NCI-H2029 treated with DMSO at 0.1 percent for 48 hours (cell line): ENCODE measurements at places on chromosomes 1 and 21.

DNA sequence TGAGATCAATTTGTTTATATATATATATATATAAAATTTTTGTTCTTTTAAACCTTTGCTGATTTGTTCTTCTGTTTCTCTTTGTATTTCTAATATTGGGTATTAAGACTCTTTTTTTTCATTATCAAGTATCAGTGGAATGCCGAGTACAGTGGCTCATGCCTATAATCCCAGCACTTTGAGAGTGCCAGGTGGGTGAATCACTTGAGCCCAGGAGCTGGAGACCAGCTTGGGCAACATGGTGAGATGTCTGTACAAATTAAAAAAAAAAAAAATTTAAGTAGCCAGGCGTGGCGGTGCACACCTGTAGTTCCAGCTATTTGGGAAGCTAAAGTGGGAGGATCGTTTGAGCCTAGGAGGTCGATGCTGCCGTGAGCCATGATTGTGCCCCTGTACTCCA is 67.1 kb downstream of the MAST2 start:
- DNase-seq = no peak

GRCh38 chr1:54095546-54096226 is 42.3 kb downstream of the TCEANC2 start:
- DNase-seq = no peak

GRCh38 chr21:44800971-44801467 is 601 bp downstream of the UBE2G2 start:
- no peak for DNase-seq

DNA sequence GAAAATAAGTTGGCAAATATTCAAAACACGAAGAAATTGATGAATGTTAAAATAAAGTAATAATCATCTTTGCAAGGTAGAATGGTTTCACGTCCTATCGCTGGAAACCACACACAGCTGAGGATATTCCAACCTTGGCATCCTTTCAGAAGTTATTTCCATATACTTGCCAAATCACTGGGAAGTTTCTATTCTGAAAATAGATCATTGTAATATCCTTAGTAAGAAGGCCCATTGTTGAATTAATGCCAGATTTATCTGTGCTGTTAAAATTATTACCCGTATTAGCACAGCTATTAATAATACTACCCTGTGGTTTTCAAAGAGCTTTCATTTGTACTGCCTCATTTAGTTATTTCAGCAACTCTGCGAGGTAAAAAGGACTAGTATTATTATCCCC is 81.1 kb downstream of the OLFM3 start:
- DNase-seq = no peak

DNA sequence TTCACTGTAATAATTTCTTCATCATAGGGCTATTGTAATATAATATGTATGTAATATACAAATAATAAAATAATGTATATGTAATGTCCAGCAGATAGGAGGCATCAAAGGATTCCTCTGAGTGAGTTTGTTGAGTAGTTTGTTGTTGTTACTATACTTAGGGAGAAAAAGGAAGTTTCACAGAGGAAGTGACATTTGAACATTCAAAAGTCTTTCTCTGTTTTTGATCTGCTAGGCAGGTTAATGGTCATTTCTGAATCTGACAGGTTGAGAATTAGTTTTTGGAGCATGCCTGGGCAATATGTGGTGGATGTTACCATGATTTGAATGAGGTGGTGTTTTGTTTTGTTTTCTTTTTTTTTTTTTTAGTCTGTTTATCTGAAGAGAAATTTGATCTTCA is 102.1 kb downstream of the NRDC start:
- DNase-seq = no peak

GRCh38 chr21:36968414-36968813 is 1.9 kb upstream of the HLCS start:
- DNase-seq = no peak

DNA sequence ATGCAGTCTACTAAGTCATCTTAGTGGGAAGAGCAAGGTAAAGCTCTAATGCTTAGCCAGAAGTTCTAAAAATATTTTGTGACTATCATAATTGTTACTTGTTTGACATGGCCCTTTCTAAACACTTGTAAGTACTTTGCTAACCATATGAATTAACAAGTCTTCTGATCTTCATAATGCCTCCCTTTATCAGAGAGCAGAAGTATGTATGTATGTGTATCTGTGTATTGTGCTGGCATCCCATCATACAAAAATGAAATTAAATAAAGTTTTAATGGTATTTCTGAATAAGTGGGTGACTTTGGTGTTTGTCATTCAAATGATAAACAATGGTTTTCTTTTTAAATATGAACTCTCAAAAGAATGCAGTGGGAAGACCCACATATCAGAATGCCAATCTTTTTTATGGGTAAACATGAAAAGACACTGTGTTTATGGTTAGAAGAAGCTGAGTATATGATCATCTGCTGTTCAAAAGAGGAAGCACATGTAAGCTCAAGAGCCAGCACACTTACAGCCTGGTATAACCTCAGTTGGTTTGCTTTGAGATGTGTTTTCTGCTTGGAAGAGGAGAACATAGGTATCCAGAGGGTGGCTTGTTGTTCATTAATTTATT is 159.6 kb downstream of the CLEC20A start:
- no peak for DNase-seq

DNA sequence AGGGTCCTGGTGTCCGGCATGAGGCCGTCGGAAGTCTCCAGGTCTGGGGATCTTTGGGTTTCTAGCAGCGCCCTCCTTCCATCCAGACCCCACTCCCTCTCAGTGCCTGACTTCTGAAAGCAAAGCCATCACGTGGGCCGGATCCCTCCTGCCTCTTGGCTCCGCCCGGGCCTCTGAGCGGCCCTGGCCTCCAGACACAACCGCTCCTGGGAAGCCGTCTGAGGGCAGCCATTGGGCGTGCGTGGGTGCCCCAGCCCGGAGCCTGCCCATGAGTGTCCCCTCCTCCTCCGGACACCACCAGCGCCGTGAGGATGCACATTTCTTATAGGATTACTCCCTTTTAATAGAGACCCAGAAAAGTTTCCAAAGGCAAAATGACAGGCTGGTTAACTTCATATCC is 137.0 kb upstream of the ARHGEF16 start:
- DNase-seq = no peak

DNA sequence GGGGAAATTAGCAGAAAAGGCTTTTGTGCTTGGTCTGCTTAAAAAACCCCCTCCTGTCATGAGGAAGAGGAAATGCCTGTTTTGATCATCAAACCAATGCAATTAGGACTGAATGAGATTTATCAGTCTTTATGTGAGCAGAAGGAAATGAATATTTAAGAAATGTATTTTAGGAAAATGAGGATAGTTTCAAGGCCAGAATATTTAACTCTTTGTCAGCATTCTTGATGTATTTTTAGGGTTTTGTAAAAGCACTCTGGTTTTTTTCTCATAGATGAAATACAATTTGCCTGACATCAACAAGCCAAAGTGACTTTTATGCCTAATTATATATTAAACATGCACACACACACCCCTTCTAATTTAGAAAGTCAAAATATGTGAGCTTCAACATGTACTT is 213.8 kb downstream of the GRIK1 start:
- DNase-seq = no peak

DNA sequence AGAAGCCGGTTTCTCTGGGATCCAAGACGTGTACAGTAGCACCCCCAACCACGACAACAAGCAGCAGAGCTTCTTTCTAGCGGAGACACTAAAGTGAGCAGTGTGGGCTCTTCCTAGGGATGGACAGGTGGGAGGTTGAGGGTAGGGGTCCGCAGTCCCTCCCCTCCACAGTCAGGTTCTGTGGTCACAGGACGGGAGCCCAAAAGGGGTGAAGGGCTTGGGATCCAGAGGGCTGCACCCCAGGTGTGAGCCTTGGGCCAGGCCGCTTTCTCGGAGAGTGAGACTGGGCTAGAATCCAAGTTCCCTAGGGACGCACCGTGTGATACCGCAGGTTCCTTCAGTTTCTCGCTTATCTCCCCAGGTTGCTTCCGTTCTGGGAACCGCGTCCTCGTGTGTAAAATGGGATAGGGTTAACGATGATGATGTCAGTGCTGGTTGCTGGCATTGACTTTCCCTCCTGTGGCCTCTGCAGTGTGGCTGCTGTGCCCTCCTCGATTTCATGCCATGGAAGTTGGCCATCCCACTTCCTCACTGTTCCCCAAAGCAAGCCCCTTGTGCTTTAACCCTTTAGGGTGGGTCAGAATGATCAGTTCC is 17.3 kb upstream of the SELENON start:
- no peak for DNase-seq

- DNase-seq = no peak
These were observed 76.7 kb upstream of the GPR88 start for GRCh38 chr1:100461222-100461621.

GRCh38 chr1:54086754-54087153 is 33.3 kb downstream of the TCEANC2 start:
- no peak for DNase-seq

DNA sequence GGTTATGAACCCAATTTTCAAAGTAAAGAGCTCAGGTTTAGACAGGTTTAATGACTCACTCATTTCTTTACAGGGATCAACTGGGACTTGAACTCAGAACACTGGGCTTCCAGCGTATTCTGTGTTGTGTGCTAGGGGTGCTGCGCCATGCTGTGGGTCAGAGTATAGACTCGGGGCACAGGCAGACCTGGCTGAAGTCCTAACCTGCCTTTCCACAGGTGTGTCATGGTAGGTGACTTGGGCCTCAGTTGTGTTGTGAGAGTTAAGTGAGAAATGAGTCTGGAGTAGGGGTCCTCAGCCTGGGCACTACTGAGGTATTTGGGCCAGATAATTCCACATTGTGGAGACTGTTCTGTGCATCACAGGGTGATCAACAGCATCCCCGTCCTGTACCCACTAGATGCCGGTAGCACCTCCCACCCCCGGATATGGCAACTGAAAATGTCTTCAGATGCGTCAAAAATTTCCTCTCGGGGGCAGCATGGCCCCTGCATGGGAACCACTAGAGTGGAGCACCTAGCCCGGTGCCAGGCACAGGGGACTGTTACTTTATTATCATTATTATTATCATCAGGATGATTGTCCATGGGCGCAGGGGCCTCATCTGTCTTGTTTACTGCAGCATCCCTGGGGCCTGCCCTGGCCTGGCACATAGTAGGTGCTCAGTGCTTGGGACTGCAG is 575.5 kb downstream of the PTPRU start:
- no peak for DNase-seq

DNA sequence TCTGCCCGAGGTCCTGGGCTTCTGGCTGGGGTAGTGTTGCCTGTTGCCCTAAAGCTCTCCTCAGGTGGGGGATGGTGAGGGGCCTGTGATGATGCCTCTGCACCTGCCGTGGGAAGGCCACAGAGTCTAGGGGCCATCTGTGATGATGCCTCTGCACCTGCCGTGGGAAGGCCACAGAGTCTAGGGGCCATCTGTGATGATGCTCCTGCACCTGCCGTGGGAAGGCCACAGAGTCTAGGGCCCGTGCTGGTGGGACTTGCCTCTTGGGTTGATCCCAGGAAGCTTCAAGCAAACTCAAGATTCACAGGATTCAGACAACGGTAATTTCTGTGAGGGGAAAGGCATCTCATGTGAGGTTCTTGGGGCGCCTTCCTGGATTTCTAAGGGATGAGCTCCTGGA is 17.3 kb downstream of the SPSB1 start:
- DNase-seq = no peak

DNA sequence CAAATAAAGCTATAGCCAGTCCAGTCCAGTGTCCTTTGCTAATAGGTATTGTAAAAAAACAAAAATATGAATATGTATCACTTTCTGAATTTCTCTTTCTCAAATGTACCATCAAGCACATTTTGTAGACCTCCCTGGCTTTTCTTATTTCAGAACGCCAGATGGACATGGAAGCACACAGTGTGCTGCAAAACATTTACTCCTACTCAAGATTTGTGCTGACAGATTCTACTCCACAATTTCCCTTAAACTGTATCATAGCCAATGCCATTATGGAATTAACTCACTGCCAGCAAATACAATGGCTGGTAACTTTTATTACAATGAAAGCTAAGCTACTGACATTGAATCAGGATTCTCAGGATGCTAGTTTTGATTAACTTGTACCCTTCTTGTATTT is 30.8 kb upstream of the PLPPR4 start:
- no peak for DNase-seq

DNA sequence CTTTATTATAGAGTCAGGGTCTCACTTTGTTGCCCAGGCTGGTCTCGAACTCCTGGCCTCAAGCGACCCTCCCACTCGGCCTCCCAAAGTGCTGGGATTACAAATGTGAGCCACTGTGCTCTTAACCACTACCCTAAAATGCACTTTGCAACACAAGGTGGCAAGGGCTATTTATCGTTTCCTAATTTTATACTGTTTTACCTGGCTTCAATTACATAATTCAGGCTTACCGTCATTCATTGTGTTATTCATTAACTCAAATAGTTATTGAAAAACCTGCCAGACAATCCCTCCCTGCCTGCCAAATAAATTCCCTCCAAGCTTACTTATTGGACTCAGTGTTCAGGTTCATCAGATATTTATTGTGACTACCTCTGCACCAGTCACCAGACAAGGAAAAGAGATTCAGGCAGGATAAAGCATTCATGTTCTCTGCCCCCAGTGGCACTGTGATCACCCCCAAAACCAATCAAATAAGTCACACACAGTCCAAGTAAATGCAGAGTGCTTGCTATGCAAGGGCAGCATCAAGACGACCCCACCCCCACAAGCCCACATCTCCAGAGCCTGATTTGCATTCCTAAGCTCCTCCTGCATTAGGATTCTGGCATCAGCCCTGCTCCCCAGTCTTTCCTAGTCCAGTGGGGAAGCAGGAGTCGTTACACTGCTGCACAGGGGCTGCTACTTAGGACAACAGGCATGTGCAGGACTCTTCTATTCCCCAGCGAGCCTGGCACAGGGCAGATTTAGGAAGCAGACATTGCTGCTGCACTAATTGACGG is 8.1 kb downstream of the PAQR7 start:
- DNase-seq = no peak

DNA sequence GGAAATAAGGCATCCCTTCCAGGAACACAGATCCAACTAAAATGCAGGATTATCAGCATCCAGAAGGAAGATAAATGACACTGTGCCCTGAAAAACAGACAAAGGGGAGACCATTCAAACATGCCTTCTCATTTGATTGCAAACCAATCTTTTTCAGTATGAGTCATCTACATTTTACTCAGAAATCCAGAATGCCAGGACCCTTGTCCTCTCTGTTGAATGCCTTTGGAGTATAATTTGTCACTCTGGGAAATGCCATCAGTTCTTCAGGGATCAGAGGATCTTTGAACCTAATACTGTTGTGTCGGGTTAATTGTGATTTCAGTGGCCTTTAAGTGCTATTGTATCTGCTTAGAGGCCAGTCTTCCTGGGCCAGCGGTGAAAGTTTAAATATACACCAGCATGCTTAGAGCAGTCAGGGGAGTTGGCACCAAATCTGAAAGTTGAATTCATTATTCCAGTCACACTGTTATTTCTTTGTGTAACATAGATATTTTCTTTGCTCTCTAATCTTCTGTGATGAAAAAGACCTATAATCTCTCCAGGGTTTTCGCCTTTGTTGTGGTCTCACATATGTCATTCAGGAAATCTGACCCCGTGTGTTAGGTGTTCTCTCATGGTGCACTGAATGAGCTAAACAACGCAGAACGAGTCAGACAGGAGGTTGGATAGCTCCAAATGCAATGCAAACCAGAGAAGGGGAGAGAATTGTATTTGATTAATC is 364.8 kb upstream of the SGIP1 start:
- no peak for DNase-seq

GRCh38 chr1:55192093-55192492 is 23.1 kb downstream of the USP24 start:
- DNase-seq = no peak
